Immature natural killer cell (primary cell): ENCODE measurements at places on chromosomes 1 and 21. TPM values are rescaled to one million over a fixed set of nuclear protein-coding genes. Genes with fewer than 3 reads are reported as not detected.
A peak's percentile ranks its signal among the peaks of the same experiment; 100 is the strongest.

GRCh38 chr1:171290621-171291020 lies 23.4 kb upstream of the FMO4 start:
- H3K27me3 ChIP-seq: no peaks in the 10 kb centered on the region
- no peaks in the 10 kb centered on the region for H3K36me3 ChIP-seq
- no peak for DNase-seq

DNA sequence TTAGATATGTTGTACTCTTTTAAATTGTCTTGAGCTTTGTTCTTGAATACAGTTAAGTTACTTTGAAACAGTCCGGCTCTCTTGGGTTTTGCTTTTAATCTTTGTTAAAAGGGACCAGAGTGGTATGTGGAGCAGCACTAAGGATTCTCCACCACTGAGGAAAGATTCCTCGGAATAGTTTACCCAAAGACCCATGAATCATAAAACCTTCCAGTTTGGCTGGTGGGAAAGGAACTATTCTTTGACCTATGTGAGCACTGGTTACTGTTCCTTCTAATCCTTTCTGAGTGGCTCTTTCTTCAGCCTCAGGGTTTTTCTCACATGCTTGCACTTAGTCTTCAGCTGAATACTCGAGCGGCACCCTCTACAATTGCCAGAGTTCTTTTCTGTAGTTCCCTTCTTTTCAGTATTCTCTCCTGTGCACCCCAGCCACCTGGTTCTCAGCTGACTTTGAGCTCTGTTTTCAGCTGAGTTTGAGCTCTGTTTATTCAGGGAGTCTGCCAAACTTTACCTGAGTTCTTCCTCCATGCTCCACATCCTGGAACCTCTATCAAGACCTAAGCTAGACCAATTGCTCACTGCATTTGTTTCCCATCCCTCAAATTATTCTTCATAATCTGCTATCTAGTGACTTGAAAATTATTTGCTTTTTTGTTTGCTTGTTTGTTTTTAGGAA lies 253.8 kb upstream of the PLXNA2 start:
- H3K4me3 ChIP-seq: no peak overlapping the region
- DNase-seq: no peak
- peaks cover 11% of the 10 kb centered on the region for H3K27me3 ChIP-seq
- no peaks in the 10 kb centered on the region for H3K4me1 ChIP-seq

- no peaks in the 10 kb centered on the region for H3K4me1 ChIP-seq
- no peak overlapping the region for H3K27ac ChIP-seq
- no peaks in the 10 kb centered on the region for H3K36me3 ChIP-seq
- no peak overlapping the region for H3K4me3 ChIP-seq
- H3K27me3 ChIP-seq: peaks cover 1% of the 10 kb centered on the region
Measured at GRCh38 chr1:78606274-78606673, 14.0 kb upstream of the IFI44L start.

DNA sequence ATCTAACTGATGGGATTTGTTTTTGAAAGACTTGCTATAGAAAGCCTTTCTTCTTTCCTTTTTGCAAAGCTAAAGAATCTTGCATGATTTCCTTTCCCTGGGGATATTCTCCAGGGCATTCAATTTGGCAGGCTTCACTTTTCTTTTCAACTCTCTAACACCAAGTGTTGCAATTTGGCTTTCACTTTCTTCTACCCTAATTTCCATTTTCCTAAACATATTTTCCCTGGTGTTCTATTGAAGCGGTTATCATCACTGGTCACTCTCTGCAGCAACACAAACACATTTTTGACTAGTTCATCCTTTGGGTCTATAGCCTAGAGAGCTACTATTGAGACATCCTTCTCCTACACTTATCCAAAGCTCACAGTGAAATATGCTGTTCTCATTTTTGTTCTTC lies 424.5 kb downstream of the NEGR1 start:
- no peaks in the 10 kb centered on the region for H3K4me1 ChIP-seq
- no peak overlapping the region for H3K4me3 ChIP-seq
- no peaks in the 10 kb centered on the region for H3K36me3 ChIP-seq

- peaks cover 2% of the 10 kb centered on the region for H3K27me3 ChIP-seq
- peaks cover 66% of the 10 kb centered on the region for H3K4me1 ChIP-seq
- peak overlapping the region; percentile 88 for H3K27ac ChIP-seq
- peaks cover 8% of the 10 kb centered on the region for H3K36me3 ChIP-seq
- DNase-seq: no peak
Measured at GRCh38 chr1:92879316-92879968, 47.6 kb downstream of the RPL5 start.

DNA sequence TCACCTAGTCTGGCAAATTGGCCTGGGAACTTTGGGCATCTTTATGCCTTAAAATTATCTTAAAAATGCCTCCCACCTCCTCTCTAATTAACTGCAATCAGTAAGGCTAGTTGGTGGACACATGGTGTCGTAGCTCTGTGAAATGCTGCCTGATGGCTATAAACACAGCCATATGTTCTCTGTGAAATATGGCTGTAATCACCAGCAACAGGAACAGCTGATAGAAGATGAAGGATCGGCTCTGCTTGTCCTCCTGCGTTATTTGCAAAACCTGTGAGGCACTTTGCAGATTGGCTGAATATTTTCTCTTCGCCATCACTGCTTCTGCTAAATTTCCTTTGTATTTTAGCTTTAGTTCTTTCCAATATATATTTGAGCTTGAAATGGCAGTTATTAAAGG lies 419.6 kb downstream of the RWDD3 start:
- H3K27me3 ChIP-seq: no peaks in the 10 kb centered on the region
- DNase-seq: no peak
- no peak overlapping the region for H3K4me3 ChIP-seq
- no peaks in the 10 kb centered on the region for H3K36me3 ChIP-seq
- no peak overlapping the region for H3K27ac ChIP-seq

GRCh38 chr1:96427616-96428015 lies 294.0 kb upstream of the PTBP2 start:
- no peaks in the 10 kb centered on the region for H3K27me3 ChIP-seq
- no peaks in the 10 kb centered on the region for H3K4me1 ChIP-seq
- H3K4me3 ChIP-seq: no peak overlapping the region

DNA sequence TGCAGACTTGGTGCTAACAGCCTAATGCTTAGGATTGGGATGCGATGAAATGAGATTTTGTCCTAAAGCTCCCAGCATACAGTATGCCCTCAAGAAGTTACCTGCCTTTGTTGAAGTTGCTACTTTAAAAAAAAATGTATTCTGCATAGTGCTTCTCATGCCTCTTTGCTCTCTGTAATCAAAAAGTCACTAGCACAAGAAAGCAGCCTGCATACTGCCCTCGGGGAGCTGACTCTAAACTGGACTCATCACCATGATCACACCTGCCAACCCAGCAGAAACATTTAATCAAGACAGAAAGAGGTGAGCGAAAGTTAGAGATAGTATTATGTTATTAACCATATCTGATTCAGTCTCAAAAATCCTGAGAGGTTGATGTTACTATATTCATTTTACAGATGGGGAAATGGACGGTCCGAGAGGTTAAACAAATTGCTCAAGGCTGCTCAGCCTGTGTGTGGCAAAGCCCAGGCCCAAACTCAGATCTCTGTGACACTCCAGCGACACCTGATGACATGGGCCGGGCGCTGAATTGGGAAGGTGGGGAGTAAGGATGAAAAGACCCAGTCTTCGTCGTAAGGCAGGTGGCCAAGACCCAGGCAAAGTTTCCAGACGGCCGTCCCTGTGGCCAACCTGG lies 1.1 kb downstream of the BATF3 start:
- DNase-seq: no peak
- H3K27ac ChIP-seq: no peak overlapping the region
- H3K4me1 ChIP-seq: peaks cover 24% of the 10 kb centered on the region

- no peak overlapping the region for H3K27ac ChIP-seq
- H3K4me3 ChIP-seq: no peak overlapping the region
- H3K36me3 ChIP-seq: no peaks in the 10 kb centered on the region
- H3K4me1 ChIP-seq: no peaks in the 10 kb centered on the region
- no peaks in the 10 kb centered on the region for H3K27me3 ChIP-seq
Measured at GRCh38 chr1:118110580-118110979, 74.4 kb downstream of the SPAG17 start.

DNA sequence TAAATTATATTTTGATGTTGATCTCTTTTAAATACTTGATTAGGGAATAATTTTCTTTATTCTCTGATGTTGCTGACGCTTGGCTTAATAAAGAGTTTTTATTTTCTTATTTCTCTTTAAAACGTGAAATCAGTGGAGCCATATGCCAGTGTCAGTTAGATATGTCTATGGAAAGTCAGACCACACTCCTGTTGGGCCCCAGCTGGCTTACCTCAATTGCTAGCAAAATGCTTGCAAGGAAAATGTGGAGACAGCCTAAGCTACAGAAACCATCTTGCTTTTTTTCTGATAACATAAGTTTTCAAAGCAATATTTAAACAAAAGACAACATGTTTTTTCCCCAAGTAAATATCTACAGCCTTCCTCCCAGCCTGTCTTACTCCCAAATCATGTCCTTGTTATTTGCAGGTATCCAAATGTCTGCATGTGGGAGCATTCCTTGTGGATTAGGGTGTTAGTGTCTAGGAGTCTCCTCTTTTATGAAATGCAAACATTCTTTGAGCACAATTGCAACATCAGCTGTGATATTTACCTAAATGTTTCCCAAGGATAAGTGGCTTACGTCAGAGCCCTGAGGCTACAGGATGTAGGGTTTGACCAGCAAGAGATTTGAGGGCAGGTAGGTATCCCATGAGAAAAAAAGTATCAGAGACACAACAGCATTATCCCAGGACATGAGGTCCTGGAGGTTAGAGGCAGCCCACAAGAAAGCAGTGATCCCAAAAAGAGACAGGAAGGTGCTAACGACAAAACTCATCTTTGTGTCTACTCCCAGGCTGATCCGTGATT lies 117.2 kb upstream of the KCNJ15 start:
- no peak overlapping the region for H3K27ac ChIP-seq
- no peak for DNase-seq
- H3K36me3 ChIP-seq: no peaks in the 10 kb centered on the region
- H3K4me1 ChIP-seq: no peaks in the 10 kb centered on the region

DNA sequence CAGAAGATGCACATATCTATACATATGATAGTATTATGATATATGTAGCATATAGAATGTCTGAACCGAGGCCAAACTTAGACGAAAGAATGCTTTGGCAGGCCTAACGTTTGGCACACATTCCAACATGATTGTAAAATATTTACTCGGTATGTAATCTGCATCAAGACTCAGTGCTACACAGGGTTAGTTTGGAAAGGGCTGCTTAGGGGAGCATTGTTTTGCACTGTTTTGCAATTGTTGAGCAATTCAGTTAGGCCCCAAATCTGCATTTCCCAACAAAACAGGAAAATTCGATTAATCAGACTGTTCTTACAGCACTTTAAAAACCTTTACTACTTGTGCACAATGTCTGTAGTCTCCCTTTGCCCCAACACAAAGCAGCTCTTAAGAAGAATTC lies 216.0 kb upstream of the NEGR1 start:
- no peak overlapping the region for H3K27ac ChIP-seq
- no peak overlapping the region for H3K4me3 ChIP-seq
- no peaks in the 10 kb centered on the region for H3K27me3 ChIP-seq
- no peaks in the 10 kb centered on the region for H3K36me3 ChIP-seq
- DNase-seq: no peak
- no peaks in the 10 kb centered on the region for H3K4me1 ChIP-seq

Gene FCRL2
- not detected for polyA plus RNA-seq

Gene SLFNL1
- polyA plus RNA-seq: 0.32 TPM

Gene AGBL4
- not detected for polyA plus RNA-seq
